Esophagus mucosa (tissue), 1 donor: ENCODE measurements at places on chromosomes 5 and 9. TPM values are rescaled to one million over a fixed set of nuclear protein-coding genes. Genes with fewer than 3 reads are reported as not detected.
A peak's percentile ranks its signal among the peaks of the same experiment; 100 is the strongest.

Gene AMBP
- total RNA-seq: 0.44 TPM

Gene SPIN1
- 37.2 TPM for total RNA-seq

Gene ANKRD33B
- total RNA-seq: 0.68 TPM

Gene DMRT3
- total RNA-seq: not detected

Gene MED27
- 17.9 TPM for total RNA-seq

Gene IRGM
- total RNA-seq: not detected

Gene TNFSF15
- total RNA-seq: 1.7 TPM

Gene CDO1
- 0.20 TPM for total RNA-seq

Gene NEUROG1
- total RNA-seq: not detected

Gene NUTM2F
- not detected for total RNA-seq

DNA sequence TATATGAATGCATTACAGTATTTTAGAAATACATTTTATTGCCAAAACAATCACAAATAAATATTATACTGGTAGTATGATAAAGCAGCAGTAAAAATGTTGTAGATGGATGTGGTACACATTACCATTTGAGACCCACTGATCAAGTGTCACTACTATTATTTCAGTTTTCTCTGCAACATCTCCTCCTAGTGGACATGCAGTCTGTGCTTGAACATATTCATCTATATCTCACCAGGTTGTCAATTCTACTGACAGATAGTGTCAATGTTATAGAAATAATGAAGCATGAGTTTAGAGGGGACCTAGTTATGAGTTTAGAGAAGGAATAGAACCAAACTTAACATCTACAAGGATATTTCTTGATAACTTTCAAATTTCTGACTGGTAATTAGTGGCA, 39.2 kb upstream of the ELOVL7 start:
- no peak for ATAC-seq

DNA sequence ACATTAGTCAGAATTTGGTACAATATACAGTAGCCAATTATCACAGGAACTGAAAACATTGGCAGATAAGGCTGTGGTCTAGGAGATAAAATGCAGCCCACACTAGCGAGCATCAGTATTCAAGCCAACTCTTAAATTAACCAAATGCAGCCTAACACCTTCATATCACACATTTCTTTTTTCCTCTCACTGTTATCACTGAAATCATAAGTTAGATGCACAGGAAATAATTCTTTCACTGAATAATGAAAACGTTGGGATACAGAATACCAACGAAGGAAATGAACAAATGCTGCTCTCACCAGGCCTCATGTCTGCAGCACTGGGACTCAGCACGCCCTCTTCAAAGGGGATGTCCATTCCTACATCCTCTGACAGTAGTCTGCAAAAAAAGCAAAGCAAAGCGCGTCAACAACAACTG, 109.1 kb upstream of the PCA3 start:
- ATAC-seq: no peak

DNA sequence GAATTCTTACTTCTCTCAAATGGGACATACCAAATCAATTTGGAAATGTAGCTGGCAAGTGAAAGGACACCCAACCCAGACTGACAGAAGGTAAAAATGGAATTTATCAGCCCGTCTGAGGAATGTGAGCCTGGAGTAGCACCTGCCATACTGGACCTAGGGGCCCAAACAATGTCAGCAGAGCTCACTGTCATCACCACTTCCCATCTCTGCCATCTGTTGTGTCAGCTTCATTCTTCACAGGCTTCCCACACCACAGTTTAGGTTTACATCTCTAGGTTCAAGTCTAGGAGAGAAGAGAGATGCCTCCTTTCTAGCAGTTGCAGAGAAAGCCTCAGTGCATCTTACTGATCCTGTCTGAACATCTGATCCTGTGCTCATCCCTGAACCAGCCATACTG, 222.4 kb downstream of the DOCK8 start:
- ATAC-seq: no peak

DNA sequence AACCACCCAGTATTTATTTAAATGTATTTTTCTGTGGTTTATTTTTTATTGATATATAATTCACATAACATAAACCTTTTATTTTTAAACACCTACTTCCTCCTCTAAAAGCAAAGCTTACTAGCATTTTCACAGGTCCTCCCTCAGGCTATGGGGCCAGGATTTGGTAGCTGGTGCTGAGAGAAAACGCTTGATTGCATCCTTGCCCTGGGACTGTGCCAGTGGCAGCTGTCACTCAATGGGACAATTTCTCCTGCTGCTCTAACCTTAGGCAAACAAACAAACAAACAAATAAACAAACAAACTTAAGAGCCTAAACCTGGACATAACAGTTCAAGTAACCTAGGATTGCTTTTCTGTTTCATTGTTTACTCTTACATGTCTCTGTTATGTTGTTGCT, 102.7 kb downstream of the FOCAD start:
- ATAC-seq: no peak

DNA sequence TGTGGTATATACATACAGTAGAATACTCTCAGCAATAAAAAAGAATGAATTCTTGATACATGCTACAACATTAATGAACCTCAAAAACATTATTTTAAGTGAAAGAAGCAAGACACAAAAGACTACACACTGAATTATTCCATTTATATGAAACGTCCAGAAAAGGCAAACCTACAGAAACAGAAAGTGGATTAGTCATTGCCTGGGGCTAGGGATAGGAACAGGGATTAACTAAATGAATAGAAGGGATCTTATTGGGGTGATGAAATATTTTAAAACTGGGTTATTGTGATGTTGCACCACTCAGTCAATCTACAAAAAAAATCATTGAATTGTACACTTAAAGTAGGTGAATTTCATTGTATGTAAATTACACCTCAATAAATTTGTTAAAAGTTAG, 326.7 kb downstream of the PIK3R1 start:
- ATAC-seq: peak; percentile 45

- no peak for ATAC-seq
Observed at GRCh38 chr5:143472576-143472975, 69.1 kb upstream of the NR3C1 start.

DNA sequence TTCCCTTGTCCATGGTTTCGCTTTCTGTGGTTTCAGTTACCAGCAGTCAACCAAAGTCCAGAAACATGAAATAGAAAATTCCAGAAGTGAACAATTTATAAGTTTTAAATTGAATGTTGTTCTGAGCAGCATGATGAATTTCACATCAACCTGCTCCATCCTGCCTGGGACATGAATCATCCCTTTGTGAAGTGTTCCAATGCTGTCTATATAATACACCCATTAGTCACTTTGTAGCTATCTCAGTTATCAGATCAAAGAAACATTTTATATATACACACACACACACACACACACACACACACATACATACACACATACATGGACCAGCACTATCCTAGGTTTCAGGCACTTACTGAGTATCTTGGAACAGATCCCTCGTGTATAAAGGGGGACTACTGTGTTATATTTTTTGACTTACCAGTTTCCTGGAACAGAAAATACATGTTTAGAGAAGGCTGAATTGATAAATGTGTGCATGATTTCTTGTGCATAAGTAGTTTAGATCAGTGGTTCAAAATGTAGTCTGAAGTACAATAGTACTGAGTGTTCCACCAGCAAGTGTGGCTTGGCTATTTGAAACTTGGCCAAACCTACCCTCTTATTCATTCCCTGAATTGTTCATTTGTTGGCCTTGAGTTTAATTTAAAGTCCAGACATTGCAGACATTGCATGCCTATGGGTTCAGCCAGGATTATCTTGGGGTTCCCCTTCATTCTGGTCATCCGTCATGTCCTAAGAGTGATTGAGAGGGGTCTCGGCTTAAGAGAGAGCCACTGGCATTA, 510.0 kb downstream of the GADD45G start:
- peak; percentile 57 for ATAC-seq

DNA sequence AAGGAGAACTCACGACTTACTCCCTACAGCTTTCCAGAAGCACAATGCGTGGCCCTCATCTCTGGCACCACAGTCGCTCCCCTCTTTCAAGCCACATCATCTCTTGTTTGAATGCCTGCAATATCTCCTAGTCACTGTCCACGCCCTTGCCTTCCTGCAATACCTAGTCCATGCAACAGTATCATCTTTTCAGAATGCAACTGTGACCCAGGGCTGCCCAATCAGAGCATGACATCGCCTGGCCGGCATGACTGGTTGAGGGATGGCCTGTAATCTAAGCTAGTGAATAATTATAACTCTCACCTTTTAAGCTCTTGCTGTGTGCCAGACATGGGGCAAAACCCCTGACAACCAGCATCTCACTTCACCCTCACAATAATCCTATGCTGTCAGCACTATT, 52.5 kb upstream of the CPEB4 start:
- peak; percentile 88 for ATAC-seq

GRCh38 chr5:149732324-149733128, 2.4 kb downstream of the PPARGC1B start:
- ATAC-seq: peak; percentile 24

DNA sequence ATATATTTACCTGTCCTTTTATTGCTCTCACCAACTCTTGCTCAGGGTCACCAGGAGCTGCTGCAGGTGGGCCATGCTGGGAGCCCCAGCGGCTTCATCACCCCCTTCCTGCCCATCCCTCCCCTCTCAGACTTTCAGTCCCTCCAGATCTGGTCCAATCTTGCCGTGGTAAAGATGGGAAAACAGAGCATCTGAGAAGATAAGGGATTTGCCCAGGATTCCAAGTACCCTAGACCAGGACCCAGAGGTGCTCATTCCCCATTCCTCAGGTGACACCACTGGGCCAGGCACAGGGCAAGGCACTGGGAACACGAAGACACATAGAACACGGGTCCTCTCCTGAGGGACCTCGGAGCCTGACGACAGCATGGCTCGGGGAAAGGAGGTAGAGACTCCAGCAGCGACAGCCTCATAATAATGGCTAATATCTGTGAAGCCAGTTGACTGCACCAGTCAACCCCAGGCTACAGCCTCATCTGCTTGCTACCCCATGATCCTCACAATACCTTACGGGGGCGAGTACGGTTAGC, 18.0 kb downstream of the TMOD1 start:
- ATAC-seq: no peak

DNA sequence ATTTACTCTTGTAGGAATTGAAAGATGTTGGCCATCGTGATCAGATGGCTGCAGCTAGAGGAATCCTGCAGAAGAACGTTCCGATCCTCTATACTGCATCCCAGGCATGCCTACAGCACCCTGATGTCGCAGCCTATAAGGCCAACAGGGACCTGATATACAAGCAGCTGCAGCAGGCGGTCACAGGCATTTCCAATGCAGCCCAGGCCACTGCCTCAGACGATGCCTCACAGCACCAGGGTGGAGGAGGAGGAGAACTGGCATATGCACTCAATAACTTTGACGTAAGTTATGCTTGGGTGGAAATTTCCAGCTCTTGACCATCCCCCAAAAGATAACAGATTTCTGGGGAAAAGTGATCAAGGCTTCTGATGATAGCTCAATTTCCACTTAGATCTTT, 50.6 kb downstream of the LRRTM2 start:
- ATAC-seq: no peak

DNA sequence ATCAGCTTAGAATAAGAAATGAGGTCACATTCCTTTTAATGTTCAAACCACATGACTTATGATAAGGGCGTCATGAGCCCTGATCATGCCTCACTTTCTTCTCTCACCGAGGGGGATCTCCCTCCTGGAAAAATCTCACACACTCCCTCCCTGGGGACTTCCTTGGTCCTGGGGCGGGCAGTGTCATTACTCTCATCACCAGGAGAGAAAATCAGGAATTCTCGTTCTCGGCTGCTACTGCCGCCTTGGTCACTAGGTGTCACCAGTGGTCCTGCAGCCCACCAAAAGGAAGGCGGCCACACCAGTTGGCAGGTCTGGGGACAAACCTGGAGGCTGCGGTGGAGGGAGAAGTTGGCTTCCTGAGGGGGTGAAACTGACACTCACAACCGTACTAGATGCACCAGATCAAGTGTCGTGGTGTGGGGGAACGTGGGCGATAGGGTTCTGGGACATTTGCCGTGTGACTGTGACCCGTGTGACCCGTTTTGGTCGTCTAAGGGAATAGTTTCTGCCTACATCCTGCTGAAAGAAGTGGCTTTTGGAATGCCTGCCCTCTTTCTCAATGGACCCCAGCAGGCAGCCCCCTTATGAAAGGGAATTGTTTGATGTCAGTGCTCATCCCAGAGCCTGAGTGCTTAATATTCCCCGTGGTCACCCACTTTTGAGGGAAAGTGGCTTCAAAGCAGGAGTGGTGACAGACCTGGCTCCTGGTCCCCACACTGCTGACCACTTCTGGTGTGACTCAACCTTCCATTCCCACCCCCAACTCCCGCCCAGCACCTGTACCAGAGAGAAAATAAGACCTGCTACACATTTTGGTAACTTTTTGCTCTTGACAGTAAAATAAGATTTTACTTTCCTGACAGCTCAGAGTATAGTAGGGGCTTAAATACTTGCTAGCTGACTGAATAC, 63.2 kb downstream of the ACER2 start:
- ATAC-seq: peak; percentile 59

GRCh38 chr9:33135470-33135958, 31.6 kb downstream of the B4GALT1 start:
- ATAC-seq: no peak

- no peak for ATAC-seq
Observed at GRCh38 chr9:16058131-16058549, 505.3 kb downstream of the CCDC171 start.

DNA sequence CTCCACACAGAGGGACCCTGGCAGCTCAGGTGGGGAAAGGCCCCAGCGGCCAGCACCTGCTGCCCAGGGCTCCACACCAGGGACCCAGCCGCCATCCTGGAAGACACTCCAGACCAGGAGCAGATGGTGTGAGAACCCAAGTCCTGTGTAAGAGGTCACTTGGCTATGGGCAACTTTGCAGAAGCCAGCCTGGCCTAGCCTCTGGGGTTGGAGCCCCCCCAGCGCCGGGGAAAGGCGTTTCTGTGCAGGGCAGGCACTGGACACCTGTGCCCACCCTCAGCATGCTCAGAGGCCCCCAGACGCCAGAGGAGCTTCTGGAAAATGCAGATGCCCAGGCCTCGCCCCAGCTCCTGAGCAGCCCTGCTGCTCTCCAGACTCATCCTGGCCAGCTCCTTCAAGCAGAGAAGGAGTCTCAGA, 34.0 kb downstream of the RASGEF1C start:
- ATAC-seq: no peak

DNA sequence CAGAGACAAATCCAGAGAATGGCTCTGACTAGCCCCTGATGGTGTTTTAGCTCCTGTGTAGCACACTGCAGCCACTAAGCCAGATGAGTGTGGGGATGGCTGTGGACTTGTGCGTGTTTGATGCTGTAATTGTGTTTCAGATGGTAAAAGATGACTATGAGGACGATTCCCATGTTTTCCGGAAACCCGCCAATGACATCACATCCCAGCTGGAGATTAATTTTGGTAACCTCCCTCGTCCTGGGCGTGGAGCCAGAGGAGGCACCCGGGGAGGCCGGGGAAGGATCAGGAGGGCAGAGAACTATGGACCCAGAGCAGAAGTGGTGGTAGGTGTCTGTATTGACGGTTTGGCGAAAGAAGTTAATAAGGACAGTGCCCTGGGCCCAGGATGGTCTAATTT, 38.0 kb downstream of the HABP4 start:
- ATAC-seq: no peak

- ATAC-seq: no peak
Observed at GRCh38 chr9:136536721-136537241, 9.1 kb downstream of the NOTCH1 start.
